Stimulated activated CD4-positive, alpha-beta T cell treated with anti-CD3 and anti-CD28 coated beads, Interleukin-15, amount 100 ng/mL, for 1 hour (primary cell): ENCODE measurements at places on chromosomes 5 and 9.

DNA sequence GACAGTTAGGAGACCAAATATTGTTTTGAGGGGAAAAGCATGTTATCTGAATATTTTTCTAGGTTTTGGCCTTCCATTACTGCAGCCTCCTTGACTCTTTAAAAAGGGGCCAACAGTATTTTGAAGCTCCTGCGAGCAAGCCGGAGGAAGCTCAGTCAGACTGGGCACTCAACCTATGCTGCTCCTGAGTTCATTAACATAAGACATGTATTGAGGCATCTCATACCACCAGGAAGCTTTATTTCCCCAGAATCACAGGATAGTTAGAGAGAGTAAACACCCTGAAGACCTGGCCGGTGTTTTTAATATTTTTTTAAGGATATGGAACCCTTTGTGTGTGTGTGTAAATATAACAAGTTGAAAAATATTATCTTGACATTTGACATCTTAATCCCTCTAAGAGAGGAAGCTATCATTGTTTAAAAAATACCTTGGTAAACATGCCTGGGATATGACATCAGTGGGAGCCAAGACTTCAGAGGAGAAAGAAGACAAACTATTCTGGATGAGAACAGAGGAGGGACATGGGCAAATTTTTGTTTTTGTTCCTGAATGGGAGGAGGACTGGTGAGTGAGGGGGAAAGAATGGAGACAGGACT, 139.3 kb upstream of the SLIT3 start:
- DNase-seq = no peak

- DNase-seq = no peak
These were observed 47.9 kb upstream of the TRPC7 start for GRCh38 chr5:136413196-136413595.

GRCh38 chr5:159031513-159031912, 68.2 kb downstream of the EBF1 start:
- DNase-seq = no peak

DNA sequence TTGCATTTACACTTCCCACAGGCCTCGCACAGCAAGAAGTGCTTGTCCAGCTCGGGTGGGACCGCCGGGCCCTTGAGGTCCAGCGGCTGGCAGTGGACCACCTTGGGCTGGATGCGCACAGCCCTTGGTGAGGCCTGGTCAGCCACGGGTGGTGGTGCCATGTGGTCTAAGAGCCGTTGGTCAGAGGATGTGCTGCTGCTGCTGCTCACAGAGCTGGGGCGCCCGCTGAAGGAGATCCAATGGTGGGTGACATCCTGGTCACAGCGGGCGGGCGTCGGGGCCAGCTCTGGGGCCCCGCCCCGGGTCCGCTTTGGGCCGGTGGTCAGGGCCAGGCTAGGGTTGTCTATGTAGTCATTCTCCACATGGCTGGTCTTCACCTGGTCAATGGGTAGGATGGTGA, 10.2 kb downstream of the SPRY4 start:
- no peak for DNase-seq

DNA sequence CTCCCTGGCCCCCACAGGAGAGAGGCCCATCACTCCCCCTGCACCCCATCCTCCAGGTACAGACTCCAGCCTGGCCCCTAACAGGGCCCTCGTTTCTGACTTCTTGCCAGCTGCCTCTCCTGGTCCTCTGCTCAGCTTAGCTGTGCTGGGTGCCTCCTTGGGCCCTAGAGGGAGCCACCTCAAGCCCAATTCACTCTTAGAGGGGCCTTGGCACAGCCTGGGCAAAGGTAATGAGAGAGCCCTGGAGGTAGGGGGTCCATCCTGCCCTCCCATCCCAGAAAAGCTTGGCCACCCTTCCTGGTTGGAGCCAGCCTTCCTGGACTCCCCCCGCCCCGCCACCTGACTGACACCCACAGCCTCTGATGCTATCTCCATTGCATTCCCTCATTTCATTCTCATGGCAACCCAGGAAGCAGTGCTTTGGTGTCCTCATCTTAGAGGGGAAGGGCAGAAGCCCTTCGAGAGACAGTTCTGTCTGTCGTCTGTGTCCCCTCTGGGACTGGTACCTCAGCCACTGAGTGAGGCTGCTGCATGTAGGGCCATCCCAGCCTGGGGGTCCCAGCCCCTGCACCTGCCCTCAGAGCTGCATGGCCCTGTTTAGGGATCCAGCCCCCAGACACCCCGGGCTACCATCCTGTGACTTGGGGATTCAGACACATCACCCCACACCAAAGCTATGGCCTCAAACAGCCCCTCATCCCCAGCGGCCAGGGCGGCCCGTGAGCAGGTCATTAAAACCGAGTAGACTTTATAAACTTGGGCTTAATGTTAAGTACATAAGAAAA, 95.5 kb downstream of the BARX1 start:
- no peak for DNase-seq

DNA sequence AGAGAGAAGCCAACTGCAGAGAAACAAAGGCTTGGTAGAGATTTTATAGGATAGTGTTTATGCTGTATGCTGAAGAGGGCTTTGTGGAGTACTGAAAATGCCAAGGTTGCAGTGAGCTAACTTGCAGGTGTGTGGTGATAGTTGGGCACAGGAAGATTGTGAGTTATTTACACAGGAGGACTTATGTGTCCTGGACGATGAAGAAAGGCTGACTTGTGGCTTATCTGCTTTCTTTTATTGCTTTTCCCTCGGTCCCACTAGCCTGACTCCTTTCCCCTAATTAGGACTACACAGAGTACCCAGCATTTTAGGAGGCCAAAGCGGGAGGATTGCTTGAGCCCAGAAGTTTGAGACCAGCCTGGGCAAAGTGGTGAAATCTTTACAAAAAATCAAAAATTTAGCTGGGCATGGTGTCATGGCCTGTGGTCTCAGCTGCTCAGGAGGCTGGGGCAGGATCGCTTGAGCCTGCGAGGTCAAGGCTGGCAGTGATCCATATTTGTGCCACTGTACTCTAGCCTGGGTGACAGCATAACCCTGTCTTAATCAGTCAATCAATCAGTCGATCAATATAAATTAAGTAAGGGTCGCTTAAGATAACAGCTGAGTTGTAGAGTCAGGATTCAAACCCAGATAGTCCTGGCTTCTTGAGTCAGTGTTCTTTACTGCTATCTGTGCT, 61.9 kb downstream of the UBE2R2 start:
- no peak for DNase-seq

DNA sequence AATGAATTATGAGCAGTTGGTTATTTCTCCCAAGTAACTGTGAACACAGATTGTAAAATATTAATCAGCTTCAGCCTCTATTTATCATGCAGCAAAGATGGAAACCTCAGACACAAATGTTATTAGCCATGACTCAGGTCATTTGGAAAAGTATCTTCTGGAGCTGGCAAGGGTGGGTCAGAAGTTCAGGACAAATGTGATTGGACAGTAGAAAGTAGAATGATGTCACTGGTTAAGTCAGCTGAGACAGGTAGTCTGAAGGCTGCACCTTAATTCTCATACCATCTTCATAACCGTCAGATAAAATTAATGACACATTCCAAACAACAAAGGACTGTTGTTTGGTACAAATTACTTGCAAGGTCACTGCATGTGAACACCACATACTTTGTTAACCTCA, 140.2 kb downstream of the EMB start:
- DNase-seq = no peak

GRCh38 chr5:137997726-137998213, 35.1 kb downstream of the FAM13B start:
- DNase-seq = no peak

DNA sequence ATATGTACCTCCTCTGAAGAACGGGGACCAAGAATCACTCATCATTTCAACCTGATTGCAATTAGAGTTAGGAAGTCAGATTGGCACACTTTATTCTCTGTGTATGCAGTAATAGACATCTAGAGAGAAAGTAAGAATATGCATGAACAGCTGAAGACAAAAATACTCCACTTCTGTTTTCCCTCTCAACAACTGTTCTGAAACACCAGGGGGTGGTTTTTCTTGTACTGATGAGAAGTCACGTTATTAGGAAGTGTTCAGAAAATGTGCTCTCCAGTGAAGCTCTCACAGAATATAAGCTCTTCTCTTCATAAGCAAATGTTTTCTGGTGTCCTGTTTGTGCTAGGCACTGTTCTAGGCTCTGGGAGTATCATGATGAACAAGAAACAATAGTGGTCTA, 531.7 kb upstream of the C9orf72 start:
- DNase-seq = no peak

DNA sequence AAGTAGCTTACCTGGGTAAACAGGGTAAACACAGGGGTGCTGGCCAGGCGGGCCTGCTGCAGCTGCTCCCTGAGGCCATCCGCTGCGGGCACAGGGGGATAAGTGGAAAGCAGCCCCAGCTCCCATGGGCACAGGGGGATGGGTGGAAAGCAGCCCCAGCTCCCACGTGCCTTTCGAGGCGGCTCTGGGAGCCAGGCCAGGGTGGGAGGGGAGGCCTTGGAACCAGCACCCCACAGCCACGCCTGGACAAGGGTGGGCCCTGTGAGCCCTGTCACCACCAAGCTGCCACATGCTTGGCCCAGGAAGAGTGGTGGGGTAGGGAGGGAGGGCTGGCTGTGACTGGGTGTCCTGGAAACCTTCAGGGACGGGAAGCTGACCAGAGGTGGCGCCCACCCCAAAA, 7.8 kb upstream of the CARD9 start:
- no peak for DNase-seq

- no peak for DNase-seq
These were observed 41.0 kb upstream of the HCN1 start for GRCh38 chr5:45737153-45737552.

GRCh38 chr9:113907282-113907681, 31.2 kb downstream of the ZNF618 start:
- DNase-seq = no peak

DNA sequence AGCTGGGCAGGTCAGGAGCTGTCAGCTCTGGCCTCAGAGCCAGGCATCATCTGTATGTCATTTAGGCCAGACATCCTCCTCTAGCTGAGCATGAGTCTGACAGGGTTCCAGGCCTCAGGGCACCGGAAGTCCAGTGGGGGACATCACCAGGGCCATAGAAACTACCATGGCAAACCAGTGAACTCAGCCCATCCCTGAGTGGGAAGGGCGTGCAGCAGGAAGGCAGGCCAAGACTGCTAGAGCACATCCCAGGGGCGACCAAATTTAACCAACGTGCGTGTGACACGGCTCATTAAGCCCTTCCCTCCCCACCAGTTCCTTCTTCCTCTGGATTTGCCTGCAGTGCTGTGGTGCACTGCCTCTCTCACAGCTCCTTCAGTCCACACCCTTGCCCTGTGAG, 75.9 kb downstream of the COL27A1 start:
- no peak for DNase-seq

- DNase-seq = no peak
These were observed 6.1 kb downstream of the SLCO4C1 start for GRCh38 chr5:102290004-102290403.

- no peak for DNase-seq
These were observed 711 bp downstream of the IRX1 start for GRCh38 chr5:3596261-3596825.

DNA sequence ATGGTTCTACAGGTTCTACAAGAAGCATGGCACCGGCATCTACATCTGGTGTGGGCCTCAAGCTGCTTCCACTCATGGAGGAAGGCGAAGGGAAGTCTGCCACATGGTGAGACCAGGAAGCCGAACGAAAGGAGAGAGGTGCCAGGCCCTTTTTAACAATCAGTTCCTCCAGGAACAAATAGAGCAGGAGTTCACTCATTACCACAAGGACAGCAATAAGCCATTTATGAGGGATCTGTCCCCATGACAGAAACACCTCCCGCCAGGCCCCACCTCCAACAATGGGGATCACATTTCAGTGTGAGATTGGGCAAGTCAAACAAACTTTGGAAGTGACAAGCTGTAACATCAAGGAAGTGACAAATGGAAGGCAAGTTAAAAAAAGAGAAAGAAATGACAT, 95.5 kb upstream of the PTPN3 start:
- DNase-seq = no peak

GRCh38 chr9:14989811-14990210, 79.6 kb upstream of the FREM1 start:
- no peak for DNase-seq

- peak; percentile 30 for DNase-seq
These were observed 1.0 kb upstream of the GOLGA1 start for GRCh38 chr9:124941679-124942561.

- no peak for DNase-seq
These were observed 695 bp upstream of the ANXA6 start for GRCh38 chr5:151158287-151158661.
